ENCODE measurements at places on chromosomes 12 and 14. TPM values are rescaled to one million over a fixed set of nuclear protein-coding genes. Genes with fewer than 3 reads are reported as not detected.

The TSPAN19 gene
- not detected for total RNA-seq

DNA sequence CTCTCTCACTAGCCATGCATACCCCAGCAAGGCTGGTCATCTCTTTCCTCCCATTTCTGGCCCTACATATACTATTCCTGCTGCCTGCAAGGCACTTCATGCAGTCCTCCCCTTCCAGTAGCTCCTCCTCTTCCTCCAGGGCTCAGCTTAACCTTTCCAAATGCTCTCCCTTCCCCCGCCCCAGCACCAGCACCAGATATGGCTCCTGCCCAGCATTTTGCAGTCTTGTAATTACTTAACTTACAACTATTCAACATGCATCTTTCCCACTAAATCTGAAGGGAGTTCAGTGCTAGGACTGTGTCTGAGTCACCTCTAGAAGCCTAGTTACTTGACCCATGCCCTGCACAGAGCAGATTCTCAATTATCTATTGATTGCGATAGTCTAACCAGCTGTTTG lies 1.8 kb upstream of the FBXO21 start:
- peak; percentile 14 for DNase-seq

GRCh38 chr12:2286461-2287131 lies 233.8 kb downstream of the CACNA1C start:
- peak; percentile 82 for DNase-seq

GRCh38 chr12:76303989-76304460 lies 44.2 kb downstream of the BBS10 start:
- DNase-seq = peak; percentile 46

DNA sequence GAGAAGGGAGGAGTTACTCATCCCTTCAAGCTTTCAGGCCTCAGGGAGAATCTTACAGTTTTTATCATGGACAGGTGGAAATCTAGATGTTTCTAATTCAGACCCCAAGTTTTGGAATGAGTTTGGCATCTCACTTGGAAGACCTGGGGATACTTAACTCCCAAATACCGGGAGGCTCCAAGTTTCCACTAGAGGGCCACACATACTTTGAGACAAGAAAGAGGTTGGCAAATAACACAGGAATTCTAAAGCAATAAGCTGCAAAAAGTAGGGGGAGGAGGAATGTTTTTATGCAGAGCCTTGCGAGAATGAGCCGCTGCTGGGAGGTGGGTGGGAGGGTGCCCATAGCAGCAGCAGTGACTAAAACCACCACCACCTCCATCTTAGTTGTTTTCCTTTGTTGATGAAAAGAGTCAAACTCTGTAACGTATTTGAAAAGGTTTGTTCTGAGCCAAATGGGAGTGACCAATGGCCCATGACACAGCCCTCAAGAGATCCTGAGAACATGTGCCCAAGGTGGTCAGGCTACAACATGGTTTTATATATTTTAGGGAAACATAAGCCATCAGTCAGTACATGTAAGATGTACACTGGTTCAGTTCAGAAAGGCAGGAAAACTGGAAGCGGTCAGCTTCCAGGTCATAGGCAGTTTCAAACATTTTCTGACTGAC lies 34.2 kb upstream of the RNASE1 start:
- DNase-seq = peak; percentile 14
